ENCODE measurements at places on chromosomes 12 and 14. TPM values are rescaled to one million over a fixed set of nuclear protein-coding genes. Genes with fewer than 3 reads are reported as not detected.

- H3K4me3 ChIP-seq = no peak overlapping the region
- peaks cover 9% of the 10 kb centered on the region for H3K4me1 ChIP-seq
- H3K36me3 ChIP-seq = peaks cover 9% of the 10 kb centered on the region
- no peak overlapping the region for H3K27ac ChIP-seq
- H3K27me3 ChIP-seq = no peaks in the 10 kb centered on the region
Observed at GRCh38 chr12:110159671-110160245, 35.6 kb downstream of the IFT81 start.

DNA sequence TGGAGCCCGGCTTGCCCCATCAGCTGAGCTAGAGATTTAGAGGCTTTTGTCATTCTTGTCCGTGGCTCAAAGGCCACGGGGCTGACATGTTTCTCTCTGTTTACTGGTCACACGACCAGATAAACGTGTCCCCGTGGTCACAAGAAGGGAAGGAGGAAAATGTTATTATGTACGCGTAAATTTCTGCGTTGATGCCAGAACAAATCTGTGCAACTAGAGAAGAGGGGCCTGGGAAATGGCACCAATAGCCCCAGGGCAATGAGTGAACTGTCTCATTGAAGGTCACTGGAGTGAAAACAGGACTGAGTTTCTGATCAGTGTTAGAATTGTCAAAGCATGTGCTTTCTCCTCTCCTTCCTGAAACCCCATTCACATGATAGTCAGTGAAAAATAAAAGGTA lies 25.3 kb downstream of the OAS2 start:
- DNase-seq = no peak
- H3K36me3 ChIP-seq = peaks cover 19% of the 10 kb centered on the region
- H3K4me3 ChIP-seq = no peak overlapping the region
- no peak overlapping the region for H3K27ac ChIP-seq

GRCh38 chr12:58570411-58570810 lies 349.9 kb downstream of the LRIG3 start:
- H3K4me1 ChIP-seq = no peaks in the 10 kb centered on the region
- H3K4me3 ChIP-seq = no peak overlapping the region
- no peak for DNase-seq
- no peak overlapping the region for H3K27ac ChIP-seq
- H3K36me3 ChIP-seq = no peaks in the 10 kb centered on the region

DNA sequence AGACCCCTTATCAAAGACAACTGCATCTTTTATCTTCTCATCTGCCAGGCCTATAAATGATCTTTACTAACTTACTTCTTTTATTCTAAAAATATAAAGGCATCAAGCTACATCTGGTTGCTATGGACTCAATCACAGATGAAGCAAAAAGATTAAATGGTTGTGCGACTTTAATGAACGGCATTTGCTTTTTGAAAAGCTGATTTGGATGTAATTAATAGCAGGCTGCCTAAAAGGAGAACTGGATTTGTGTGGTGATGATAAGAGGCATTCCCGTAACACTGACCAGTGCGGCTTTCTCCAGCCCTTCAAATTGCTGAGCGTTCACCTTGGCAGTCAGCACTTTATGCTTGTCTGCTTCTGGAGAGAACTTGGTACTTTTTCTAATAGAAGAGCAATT lies 103.8 kb downstream of the ARMH4 start:
- peaks cover 15% of the 10 kb centered on the region for H3K27me3 ChIP-seq
- H3K36me3 ChIP-seq = no peaks in the 10 kb centered on the region
- no peak overlapping the region for H3K27ac ChIP-seq
- no peak for DNase-seq

DNA sequence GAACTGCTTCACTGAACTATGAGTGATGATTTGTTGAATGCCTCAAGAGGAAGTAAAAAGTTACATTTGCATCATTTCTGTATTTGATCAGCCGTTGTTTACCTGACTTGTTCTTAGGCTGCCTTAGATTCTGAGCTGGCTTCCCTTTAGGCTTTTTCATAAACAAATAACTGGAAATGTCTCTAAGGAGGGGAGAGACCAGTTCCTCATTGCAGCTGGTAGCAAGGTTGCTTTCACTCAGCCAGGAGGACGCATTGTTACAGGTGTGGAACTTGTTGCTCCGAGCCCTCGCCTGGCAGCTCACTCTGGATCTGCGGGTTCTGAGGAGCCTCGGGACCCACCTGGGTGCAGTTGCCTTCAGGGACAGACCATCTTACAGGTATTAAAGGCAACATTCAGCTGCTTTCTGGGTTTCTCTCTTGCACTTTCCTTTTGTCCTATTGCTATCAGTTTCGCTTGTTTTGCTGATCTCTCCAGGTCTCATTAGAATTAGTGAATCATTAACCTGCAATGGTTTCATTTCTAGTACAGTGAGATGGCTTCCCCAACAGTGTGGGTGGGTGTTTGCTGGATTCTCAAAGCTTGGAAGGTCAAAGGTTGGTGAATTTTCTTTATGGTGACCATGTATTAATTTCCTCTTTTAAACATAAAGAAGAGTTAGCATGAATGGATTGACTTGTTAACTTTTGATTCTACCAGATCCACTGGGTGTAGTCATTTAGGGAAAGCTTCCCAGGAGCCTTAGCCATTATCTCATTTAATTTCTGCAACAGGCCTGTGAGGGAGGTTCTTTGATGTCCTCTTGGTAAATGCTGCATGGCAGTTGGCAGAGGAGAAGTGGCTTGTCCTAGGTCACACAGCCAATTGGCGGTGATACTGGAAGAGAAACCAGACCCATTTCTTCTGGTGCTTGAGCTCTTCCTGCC lies at the start of gene PLEKHG7:
Gene PLEKHG7, plus strand, starts transcription at position 236 of the 926 bp plus-strand sequence. CDS start 3,643 bp downstream, outside the sequence.
- no peaks in the 10 kb centered on the region for H3K36me3 ChIP-seq
- H3K27me3 ChIP-seq = no peaks in the 10 kb centered on the region
- no peak within 1 kb of the TSS for H3K27ac ChIP-seq

DNA sequence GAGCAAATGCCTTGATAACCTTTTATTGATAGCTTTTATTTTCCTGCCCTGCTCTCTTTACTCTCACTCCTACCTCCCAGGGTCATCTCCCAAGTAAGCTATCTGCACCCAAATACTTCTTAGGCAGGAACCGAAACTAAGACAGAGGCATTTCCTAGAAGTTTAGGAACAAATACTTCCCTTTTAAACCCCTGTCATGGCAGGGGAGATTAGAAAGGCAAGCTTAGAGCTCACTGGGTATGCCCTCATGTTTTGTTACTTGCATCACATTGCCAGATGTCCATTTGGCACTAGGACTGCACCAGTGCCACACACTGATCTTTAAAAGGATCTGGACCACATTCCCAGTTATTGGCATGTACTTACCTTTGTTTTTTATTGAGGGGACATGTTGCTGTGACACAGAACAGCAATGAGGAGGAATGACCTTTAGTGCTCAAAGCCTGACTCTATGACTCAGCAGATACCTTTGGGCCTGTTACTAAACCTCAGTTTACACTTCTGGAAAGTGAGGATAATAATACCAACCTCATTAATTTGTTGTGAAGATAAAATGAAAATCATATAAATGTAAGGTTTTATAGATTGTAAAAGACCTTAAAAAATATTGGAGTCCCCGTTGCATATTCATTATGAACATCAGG lies 40.9 kb upstream of the MBIP start:
- no peak overlapping the region for H3K4me3 ChIP-seq
- no peak for DNase-seq
- H3K27me3 ChIP-seq = peaks cover 12% of the 10 kb centered on the region
- no peaks in the 10 kb centered on the region for H3K36me3 ChIP-seq

TCL1B gene
- total RNA-seq = not detected

GCN1 gene
- 93.1 TPM for total RNA-seq

GUCY2C gene
- total RNA-seq = not detected

FIGNL2 gene
- total RNA-seq = 0.86 TPM

PTHLH gene
- not detected for total RNA-seq

RTL1 gene
- not detected for total RNA-seq

KCNJ8 gene
- total RNA-seq = not detected

TAS2R7 gene
- total RNA-seq = not detected

CEBPE gene
- 0.36 TPM for total RNA-seq

All from activated T-cell treated with anti-CD3 and anti-CD28 coated beads, Interleukin-2, amount 50 U/mL, for 72 hours (primary cell).